Adipocyte (in vitro differentiated cells): ENCODE measurements at places on chromosomes 13 and 19.

GRCh38 chr13:50136226-50136625 is 121.0 kb downstream of the KCNRG start:
- DNase-seq, result no peak

GRCh38 chr19:58020129-58020528 is 13.7 kb upstream of the ZSCAN1 start:
- no peak for DNase-seq

GRCh38 chr13:53921473-53921872 is 892.9 kb downstream of the OLFM4 start:
- DNase-seq, result no peak

DNA sequence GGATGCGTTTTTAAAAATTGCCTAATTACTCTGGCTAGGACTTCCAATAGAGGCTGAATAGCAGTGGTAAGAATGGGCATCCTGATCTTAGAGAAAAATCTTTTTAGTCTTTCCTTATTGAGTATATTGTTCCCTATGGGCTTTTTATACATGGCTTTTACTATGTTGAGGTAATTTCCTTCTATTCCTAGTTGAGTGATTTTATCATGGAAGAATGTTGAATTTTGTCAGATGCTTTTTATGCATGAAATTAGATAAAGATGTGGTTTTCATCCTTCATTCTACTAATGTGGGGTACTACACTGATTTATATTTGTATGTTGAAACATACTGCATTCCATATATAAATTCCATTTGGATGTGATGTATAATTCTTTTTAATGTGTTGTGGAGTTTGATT is 2673.8 kb downstream of the PCDH9 start:
- peak; percentile 80 for DNase-seq

GRCh38 chr19:6734096-6734696 is 3.2 kb downstream of the GPR108 start:
- no peak for DNase-seq

DNA sequence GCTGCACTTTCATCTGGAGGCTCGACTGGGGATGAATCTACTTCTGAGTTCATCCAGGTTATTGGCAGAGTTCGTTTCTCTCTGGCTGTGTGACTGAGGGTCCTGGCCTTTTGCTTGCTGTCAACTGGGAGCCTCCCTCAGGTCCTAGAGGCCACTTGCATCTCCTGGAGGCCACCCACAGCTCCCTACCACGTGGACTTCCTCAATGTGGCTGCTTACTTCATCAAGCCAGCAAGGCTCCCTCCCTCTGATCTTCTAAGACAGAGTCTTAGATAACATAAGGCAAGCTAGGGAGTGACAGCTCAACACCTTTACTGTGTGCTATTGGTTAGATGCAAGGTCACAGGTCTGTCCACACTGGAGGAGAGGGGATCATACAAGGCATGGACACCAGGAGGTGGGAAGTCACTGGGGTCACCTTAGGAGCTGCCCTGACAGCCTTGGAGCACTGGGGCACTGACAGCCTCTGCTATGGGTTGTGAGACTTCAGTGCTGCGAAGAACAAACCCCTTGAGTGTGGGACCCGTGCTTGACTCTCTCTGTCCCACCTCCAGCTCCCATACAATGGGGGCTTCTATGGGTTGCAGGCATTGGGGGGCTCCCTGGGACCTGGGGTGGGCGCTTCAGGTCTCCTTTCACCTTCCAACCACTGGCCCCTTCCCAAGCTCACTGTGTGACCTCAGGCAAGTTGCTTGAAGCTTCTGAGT is 5.3 kb downstream of the FAM187B start:
- no peak for DNase-seq

- no peak for DNase-seq
Observed at GRCh38 chr13:36806102-36806501, 12.9 kb upstream of the RFXAP start.

DNA sequence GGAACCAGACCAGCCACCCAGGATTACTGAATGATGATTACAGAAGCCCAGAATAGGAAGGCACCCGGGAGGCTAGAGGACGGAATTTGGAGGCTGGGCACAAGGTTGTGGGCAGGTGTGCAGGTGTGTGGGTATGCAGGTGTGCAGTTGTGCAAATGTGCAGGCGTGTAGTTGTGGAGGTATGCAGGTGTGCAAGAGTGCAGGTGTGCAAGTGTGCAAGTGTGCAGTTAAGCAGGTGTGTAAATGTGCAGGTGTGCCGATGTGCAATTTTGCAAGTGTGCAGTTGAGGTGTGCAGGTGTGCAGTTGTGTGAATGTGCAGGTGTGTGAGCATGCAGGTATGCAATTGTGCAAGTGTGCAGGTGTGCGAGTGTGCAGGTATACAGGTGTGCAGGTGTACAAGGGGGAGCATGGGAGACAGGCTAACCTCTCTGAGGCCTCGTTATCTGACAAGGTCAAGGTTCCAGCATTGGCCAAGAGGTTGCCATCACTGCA is 131.8 kb downstream of the KCTD15 start:
- no peak for DNase-seq
